Small intestine (tissue), 16 donors: ENCODE measurements at places on chromosomes 5 and 9.

DNA sequence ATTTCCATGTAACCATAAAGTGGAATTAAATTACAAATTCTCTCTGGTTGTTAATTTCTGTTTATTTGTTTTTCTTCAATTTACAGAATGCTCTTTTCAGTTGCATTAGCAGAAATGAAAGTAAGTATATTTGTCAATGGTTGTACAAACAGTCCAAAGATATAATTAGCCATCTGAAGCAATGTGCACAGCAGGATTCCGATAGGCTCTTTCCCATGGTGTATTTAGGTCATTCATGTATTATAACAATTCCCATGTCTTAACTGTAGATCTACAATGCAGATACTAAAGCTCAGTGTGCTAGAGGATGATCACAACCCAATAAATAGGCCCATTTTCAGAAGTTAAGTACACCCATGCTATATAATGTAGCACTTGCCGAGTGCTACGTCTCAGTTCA lies 43.8 kb downstream of the RECK start:
- no peak for DNase-seq

DNA sequence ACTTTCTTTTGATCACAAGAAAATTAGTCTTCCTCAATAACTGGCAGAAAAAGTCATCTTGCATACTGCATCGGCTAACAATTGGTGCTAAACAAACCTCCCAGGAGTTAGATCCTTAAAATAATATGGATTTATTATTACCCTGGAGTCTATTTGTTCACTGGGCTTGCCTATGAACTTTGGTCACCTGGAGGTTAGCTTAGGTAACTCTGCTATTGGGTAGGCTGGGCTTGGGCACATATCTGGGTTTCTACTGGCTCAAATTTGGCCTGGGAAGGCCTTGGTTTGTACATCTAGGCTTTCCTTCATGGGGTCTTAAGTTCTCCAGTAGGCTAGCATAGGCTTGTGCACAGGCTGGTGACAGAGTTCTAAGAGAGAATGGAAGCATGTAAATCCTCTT lies 279.9 kb downstream of the RASEF start:
- DNase-seq: peak; percentile 66

DNA sequence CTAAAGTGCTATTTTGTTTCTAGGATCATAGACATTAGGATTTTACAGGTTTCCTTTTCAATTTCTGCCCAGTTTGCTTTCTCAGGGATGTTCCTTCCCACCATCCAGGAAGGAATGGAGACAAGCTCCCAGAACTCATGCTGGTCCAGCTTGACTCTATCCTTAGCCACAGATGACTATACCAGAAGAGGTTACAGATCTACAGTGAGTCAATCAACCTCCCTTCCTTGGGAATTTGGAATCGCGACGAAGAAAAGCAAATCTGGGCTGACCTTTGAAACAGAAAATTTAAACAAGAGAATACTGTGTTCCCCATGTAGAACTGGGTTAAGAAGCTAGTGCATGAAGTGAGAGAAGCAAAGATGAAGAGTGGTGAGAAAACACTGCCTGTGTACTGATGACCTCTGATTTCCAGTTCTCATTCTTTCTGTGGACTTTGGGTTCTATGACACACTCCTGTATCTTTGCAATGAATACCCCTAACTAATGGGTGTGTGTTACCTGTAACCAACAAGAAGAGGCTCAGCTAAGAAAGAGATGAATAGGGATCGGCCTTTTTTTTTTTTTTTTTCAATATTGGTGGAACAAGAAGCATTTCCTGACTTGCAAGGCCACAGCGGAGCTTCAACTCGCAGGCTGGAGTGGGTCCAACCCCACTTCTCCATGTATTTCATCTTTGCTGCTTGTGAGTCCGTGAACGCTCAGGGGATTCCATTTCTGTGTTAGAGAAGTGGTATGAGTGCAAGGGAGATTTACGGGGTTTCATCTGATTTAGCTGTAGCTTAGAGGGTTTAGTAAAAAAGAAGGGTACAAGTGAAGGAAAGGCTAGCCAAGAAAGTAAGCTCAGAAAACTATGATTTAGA lies 563.9 kb upstream of the CLINT1 start:
- no peak for DNase-seq

DNA sequence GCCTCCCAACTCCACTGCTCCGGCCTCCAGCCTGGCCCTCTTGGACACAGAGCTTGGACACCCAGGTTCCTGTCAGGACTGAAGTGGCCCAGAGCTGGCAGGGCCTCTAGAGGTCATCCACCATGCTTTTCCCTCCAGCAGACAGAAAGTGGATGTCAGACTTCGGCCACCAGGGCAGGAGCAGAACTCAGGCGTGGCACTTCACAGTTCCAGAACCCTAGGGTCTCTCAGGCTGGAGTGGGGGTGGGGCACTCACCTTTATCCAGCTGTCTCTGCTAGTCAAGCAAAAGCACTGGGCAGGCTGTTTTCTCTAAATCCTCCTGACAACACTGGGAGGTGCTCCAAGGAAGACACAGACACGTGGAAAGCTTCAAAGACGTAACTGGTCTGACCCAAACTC lies 35.6 kb upstream of the N4BP3 start:
- no peak for DNase-seq

- DNase-seq: no peak
Measured at GRCh38 chr9:133882849-133883755, 109.0 kb downstream of the VAV2 start.

GRCh38 chr5:6704361-6704851 lies 8.8 kb upstream of the TENT4A start:
- no peak for DNase-seq

GRCh38 chr5:122142480-122143164 lies 13.3 kb downstream of the ZNF474 start:
- no peak for DNase-seq

GRCh38 chr5:169307646-169308045 lies 6.7 kb upstream of the SLIT3 start:
- DNase-seq: no peak

DNA sequence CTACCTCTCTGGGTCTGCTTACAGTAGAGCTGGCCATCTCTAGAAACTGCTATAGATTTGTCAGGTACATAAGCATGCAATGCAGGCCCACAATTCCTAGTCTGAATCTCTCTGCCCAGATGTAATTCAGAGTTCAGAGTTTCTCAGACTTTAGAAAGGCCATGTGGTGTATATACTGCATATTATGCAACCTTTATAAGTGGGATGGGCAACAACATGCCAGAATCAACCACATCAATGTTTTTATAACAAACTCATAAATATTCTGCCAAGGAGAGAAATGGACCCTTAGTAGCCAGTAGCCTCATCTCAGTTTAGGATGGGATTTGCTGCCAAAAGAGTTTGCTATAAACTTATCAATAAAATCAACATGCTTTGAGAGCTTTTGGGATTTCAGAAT lies 78.8 kb downstream of the SLC1A1 start:
- DNase-seq: no peak

- no peak for DNase-seq
Measured at GRCh38 chr9:125700791-125701190, 6.2 kb downstream of the MAPKAP1 start.

DNA sequence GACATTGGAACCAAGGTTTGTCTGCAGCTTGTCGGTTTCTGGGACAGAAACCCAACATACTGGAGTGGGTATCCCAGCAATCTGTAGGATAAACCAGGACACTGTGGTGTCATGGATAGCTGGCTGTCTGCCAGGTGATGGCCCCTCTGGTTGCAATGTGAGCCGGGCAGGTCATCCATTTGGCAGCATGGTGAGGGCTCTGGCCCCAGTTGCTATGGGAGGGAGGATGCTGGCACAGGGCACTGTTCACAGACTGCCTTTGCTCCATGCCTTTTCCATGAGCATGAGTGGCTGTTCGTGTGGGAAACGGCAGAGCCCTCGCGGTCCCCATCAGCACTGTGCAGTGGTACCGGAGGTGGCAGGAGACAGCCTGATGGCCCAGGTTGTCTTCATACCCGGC lies 6.4 kb downstream of the S1PR3 start:
- DNase-seq: no peak

- no peak for DNase-seq
Measured at GRCh38 chr9:21080793-21081192, 3.1 kb upstream of the IFNB1 start.

GRCh38 chr9:133955821-133956411 lies 36.2 kb downstream of the VAV2 start:
- no peak for DNase-seq

DNA sequence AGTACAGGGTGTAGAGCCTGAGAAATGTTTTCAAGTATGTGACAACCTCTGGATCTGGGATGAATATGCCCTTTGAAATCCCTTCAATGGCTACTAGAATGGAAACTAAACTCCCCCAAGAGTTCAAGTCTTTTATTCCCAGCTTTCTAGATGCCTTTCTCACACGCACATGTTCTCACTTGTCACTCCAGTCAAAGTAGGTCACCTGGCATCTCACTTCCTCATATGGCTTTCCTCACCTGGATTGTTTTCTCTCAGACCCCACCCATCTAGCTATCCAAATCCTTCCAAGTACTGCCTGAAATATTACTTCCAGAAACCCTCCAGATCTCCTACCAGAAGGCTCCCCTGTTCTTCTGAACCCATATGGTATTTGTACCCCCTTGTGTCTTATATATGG lies 615.4 kb upstream of the KLF4 start:
- no peak for DNase-seq

- peak; percentile 14 for DNase-seq
Measured at GRCh38 chr9:12640016-12640587, 53.1 kb upstream of the TYRP1 start.

- peak; percentile 48 for DNase-seq
Measured at GRCh38 chr9:108161503-108161902, 671.9 kb upstream of the KLF4 start.

GRCh38 chr5:67149951-67150523 lies 46.6 kb downstream of the CD180 start:
- DNase-seq: no peak

- no peak for DNase-seq
Measured at GRCh38 chr5:107666051-107666655, 4.6 kb downstream of the EFNA5 start.

- DNase-seq: no peak
Measured at GRCh38 chr9:105051897-105052296, 123.9 kb upstream of the ABCA1 start.

DNA sequence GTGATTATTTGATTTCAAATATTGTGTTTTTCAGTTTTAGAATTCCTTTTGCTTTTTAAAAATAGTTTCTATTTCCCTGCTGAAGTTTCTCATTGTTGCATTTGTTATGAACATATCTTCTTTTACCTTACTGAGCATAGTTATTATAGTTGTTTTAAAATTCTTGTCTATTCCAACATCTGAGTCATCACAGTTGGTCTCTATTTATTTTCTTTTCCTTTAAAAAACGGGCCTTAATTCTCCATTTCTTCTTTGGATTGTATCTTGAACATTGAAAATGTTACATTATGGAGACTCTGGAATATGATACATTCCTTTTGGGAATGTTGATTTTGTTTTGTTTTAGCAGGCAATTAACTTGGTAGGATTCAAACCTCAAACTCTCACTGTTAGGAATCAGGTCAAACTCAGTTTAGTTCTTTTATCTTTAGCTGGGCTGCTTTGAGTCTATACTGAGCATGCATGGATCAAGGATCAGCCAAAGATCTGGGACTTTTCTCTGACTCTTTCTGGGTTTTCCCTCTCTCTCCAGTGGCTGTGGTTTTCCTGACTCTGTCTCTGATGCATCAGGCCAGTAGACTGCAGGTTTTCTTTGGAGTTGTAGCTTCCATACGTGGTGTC lies 70.3 kb downstream of the TEK start:
- DNase-seq: no peak

GRCh38 chr9:37550781-37551180 lies 25.4 kb downstream of the FBXO10 start:
- DNase-seq: no peak

DNA sequence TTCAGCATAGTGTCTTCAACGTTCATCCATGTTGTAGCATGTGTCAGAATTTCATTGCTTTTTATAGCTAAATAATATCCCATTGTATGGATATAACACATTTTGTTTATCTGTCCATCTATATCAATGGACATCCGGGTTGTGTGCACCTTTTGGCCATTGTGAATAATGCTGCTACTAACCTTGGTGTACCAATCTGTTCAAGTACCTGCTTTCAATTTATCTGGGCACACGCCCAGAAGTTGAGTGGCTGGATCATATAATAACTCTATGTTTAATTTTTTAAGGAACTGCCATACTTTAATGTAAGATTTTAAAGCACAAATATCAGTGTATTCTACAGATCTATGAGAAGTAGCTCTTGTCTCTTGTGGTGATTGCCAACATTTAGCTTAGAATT lies 43.5 kb downstream of the SCAI start:
- no peak for DNase-seq

DNA sequence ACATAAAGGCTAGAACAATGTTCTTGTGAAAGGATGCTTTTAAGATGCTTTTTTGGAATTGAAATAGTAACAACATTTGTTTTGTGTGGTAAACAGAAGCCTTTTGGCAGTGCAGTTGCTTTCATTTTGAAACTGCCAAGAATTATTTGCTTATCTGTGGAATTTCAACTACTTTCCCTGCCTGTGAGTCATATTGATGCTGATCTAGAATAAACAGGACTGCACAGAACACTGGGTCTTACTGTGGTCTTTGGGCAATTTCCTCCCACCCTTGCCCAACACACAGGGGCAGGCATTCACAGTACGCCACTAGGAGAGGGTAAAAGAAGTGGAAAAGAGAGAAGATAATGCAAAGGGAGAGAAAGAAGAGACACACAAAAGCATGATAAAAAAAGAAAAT lies 483.7 kb downstream of the ELAVL2 start:
- DNase-seq: no peak

GRCh38 chr9:91732187-91733005 lies 217.6 kb downstream of the ROR2 start:
- DNase-seq: no peak
